ENCODE measurements at places on chromosomes 13 and 19.

DNA sequence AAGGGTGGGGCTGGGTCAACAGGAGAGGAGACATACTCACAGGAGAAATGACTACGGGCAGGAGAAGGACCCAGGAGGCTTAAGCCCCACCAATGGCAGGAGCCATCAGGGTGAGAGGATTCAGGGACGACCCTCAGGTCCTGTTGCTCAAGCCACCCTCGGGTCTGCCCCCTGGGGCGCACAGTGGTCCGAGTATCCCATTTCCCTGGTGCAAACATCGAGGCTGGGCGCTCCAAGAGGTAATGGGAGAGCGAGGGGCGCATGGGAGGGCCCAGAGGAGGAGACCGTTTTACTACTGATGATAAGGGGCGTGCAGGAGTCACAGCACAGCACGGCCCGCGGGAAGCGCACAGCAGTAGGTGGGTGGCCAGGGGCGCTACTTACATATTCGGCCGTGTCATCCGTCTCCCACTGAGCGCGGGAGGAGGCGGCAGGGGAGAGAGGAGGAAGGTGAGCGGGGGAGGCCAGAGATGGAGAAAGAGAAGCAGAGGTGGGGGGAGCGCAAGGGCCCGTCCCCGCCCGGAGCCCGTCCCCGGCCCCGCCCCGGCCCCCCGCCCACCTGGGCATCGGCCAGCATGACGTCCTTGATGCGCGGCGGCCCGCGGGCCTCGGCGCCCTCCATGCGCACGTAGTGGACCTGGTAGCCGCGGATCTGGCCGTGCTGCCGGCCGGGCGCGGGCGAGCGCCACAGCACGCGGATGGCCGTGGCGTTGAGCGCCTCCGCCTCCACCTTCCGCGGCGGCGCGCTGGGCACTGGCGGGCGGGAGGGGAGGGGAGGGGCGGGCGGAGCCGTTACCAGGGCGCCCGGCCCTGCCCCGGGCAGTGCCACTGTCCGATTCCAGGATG lies 111.5 kb downstream of the PTPRS start:
- no peak for DNase-seq

DNA sequence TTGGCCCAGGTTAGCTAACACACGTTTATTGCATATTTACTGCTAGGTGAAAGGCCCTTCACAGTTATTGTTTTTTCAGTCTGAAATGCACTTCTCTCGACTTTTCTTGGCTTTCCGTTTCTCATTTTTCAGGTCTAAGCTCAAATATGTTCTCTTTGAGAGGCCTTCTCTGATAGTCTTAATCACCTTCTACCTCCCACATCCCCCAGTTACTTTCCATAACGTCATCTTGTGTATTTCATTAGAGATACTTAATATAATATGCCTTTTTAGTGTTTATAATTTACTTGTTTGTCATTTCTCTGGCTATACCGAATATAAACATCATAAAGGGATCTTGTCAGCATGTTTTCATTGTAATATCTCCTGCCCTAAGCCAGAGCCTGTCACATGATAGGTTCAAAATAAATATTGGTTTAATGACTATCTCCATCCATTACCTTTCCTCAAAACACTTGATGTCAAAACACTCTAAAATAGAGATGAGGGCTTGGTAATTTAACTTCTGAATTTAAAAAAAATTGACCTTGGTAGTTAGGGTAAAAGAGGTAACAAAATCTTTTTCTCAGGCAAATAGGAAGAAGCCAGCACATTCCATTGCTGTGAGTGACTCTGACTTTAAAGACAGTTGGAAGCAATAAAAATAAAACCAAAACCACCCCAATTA lies 168.6 kb upstream of the RFC3 start:
- no peak for DNase-seq

DNA sequence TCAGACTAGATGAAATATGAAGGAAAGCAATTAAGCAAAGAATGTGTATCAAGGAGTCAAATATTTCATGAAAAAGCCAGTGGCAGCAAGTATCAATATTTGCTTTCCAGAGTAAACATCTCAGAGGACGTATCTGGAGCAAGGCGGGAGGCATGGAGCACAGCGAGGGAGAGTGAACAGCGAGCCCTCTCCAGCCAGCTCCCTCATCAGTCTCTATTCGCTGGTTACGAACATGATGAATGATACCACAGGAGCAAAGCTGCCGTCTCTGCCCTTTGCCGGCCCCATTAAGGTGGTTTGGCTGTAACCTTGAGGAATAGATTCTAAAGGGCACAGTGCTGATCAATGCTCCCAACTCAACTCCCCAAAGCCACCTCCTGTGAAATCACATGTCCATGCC lies 95.8 kb downstream of the CCNA1 start:
- DNase-seq, result no peak

DNA sequence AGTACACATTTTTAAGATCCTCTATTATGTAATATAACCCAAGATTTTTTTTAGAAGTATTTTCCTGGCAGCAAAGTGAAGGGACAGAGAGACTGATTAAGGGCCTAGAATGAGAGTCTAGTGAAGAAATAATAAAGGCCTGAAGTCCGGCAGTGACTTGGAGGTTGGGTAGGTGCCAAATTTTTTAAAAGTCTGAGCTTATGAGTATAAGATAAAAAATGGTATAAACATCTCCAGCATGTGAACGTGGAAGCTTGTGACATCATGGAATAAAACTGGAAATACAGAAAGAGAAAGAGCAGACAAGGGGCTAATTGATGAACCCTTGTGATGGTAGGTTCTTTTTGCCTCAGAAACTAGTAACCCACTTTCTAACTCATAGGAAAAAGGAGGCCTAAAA lies 174.6 kb downstream of the SUCLA2 start:
- no peak for DNase-seq

GRCh38 chr19:51821921-51822320 lies 27.0 kb downstream of the FPR3 start:
- DNase-seq, result no peak

DNA sequence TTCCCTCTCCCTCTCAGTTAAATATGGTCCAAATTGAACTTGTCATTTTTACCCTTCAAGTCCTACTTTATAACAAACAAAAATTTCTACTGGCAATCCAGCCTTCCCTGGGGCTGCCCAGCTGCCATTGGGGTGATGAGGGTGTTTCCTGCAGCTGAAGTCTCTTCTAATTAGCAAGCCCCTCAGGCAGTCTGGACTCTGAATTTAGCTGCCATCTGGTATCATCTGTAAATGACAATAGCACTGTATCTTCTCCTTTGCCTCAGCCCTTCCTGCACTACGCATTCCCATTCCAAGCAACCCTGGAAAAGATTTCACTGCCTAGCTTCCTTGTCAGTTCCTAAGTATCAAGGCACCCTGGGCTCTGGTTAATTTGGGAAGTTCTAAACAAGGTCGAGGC lies 331.1 kb upstream of the KLF12 start:
- no peak for DNase-seq

- peak; percentile 38 for DNase-seq
These were observed 16.6 kb upstream of the NPAS1 start for GRCh38 chr19:47002853-47003610.

DNA sequence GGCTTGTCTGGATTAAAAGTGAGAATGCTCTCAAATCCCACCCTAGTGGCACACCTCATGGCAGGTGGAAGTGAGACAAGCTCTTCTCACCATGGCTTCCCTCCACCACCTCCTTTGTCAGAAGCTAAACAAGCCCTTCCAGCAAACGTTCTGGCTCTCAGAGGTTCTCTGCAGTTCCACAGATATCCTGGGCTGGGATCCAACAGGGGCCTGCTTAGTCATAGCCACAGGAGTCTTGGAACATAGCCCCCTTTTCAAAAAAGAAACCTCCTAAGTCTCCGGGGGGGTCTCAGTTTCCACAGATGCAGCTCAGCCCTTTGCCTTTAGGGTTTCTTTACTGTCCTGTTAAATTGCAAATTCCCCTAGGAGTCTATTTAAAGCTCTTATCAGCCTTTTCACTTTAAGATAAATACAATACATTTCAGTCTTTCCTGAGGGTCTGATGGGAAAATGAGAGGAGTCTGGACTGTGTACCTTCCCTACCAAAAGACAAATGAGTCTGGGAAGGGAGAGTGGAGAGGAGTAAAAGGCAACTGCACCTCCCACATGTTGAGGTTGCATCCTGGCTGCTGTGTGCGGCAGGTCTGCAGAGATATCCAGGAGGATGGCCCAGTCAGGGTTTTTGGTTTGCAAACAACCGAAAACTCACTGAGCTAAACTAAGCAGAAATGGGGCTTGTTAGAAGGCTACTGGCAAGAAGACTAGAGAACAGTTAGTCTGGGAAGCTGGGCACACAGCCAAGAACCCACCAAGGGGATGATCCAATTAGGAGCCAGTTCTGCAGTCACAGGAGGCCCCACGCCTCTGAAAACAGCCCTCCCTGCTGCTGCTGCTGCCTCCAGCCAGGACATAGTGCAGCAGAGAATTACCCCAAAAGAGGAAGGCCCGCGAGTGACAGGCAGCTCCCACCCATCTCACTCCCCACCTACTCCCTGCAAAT lies 41.4 kb upstream of the SERP2 start:
- DNase-seq, result no peak

Measured in GM20000 (cell line).